ENCODE measurements at places on chromosomes 1 and 21.

GRCh38 chr1:206600527-206600926, 11.7 kb downstream of the EIF2D start:
- DNase-seq: no peak

DNA sequence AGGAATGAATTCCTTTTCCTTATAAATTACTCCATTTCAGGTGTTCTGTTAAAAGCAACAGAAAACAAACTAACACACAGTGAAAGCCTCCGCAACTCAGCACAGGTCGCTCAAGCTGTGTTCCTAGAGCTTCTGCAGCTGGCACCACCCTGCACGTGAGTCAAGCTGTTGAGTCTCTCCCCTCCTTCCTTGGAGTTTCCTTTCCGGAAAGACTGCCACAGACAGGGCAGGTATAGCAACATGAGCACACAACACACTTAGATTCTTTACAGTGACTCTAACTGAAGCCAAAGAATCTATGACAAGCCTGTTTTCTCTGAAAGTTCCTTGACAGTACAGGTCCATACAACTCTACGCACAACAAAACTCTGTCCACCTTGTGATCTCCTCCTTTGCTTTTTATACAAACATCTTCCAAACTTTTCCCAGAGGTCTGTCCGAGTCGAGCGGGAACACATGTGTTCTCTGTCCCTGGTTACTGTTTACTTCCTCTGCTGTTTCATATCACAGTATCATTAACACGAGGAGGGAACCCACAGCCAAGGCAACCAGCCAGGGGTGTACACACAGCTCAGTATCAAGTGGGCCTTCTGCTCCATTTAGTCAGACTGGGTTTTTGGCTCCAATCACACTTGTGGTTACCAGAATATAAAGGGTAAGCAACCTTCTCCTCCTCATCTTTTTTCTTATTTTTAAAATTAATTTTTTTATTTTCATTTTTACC, 38.7 kb upstream of the DESI2 start:
- DNase-seq: no peak

GRCh38 chr21:44012474-44013379, 618 bp downstream of the TRAPPC10 start:
- peak; percentile 94 for DNase-seq

DNA sequence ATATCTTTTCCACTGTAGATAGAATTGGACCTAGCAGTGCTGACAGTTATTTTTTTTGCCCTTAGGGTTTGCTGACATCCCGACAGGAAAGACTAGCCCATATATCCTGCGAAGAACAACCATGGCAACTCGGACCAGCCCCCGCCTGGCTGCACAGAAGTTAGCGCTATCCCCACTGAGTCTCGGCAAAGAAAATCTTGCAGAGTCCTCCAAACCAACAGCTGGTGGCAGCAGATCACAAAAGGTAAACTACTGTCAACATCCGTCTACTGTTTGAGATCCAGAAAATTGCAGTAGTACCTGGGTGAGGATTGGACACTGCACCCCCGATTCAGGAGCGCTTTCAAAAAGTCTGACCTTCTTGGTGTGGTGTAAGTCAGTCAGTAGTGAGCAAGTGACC, 55.8 kb downstream of the CENPF start:
- DNase-seq: no peak

GRCh38 chr1:10283318-10283984, 73.1 kb downstream of the KIF1B start:
- no peak for DNase-seq

- no peak for DNase-seq
Observed at GRCh38 chr1:174023440-174023839, 1.3 kb upstream of the RC3H1 start.

DNA sequence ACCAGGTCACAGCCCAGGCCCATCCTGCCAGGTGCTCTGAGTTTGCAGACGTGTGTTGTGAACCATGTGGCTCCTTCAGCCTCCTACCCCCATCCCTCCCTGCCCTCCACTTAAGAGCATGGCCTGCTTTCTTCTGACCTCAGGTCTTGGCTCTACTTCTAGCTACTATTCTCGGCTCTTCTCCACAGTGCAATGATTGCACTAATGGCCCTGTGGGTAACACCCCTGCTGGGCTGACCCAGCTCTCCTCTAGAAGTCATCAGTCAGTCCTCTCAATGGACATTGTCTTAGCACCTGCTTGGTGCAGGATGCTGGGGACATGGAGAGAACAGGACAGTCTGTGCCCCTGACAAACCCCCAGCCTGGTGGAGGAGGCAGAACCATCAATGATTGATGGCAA, 22.2 kb upstream of the IFFO2 start:
- no peak for DNase-seq

- DNase-seq: no peak
Observed at GRCh38 chr1:202319381-202320080, 22.2 kb downstream of the UBE2T start.

DNA sequence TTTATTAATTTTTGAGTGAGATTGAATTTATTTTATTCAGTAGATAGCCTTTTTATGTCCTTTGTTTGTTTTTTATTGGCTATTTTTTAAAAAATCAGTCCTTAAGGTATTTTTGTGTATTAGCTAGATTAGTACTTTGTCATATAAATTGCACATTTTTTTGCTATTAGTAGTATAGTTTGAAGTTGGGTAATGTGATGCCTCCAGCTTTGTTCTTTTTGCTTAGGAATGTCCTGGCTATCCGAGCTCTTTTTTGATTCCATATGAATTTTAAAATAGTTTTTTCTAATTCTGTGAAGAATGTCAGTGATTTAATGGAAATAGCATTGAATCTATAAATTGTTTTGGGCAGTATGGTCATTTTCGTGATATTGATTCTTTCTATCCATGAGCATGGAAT, 80.4 kb downstream of the MAN1A2 start:
- no peak for DNase-seq

GRCh38 chr1:245615001-245615400, 460.2 kb downstream of the KIF26B start:
- DNase-seq: no peak

GRCh38 chr1:202283379-202283844, 58.3 kb downstream of the UBE2T start:
- DNase-seq: no peak

DNA sequence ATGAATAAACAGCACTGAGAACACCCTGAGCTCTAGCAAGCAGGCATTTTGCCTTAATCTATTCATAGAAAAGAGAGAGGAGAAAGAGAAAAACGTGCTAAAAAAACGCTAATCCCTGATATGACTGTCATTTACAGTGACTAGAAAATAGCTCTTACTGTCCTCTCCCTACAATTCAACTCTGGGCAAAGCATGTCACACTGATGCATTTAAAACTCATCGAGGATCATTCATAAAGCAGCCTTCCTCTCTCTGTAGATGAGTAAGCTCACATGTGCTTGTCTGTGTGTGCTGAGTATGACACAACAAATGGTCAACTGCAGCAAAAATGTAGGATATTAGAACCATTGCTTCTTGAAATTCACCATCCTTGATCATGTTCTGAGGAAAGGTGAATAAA, 109.0 kb downstream of the SGIP1 start:
- DNase-seq: no peak
